H9 (cell line): ENCODE measurements at places on chromosomes 3 and 15.

DNA sequence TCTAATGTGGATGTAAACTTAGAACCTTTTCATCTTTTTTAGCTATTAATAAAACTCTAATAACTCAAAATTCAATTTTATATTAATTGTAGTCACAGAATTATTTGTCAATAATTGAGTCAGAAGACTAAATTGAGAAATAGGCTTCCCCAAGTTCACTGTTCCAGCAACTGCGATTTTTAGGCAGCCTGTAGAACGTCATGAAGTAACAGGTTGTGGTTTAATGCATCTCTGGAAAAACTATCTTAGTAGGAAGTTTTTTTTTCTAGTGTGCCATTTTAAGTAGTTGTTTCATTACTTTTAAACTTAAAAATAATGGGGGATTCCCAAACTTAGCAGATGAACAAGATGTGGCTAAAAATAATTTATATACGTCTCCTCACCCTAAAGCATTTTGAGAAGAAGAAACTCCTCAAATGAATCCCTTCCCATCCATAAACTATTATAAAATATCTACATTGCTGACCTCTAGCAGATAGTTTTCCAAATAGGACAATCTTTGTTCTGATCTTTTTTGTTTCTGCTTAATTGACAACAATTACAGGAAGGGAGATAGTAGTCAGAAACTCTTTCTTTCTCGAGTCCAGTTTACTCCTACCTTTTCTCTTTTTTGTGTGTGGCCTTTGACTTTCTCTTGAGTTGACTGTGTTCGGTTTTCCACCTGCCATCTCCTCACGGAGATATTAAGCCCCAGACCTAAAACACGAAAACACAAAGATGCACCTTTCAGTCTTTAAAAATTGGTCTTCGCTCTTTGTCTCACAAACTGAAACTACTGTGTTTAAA lies 43.1 kb downstream of the LRCH3 start:
- no peak for DNase-seq

GRCh38 chr15:39625856-39626255 lies 45.0 kb downstream of the THBS1 start:
- no peak for DNase-seq

GRCh38 chr3:194711286-194711685 lies 25.6 kb downstream of the FAM43A start:
- DNase-seq, result no peak

DNA sequence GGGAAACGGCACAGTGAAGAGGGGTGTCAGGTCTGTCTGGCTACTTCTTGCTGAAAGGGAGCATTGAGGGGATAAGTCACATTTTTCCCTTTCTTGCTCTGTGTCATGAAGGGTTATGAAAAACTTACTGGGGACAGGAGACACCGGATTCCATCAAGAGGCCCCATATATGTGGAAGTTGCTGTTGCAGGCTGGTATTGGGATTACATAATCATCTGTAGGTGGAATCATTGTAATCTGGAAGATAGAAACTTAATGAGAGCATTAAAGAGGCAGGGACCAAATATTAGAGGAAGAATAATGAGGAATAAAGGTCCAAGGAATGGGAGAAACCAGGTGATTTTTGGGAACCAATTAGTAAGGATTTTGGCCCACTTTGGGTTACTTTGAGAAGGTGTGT lies 4.2 kb upstream of the TCAIM start:
- no peak for DNase-seq

- DNase-seq, result no peak
These were observed 53.0 kb upstream of the GYG1 start for GRCh38 chr3:148938306-148938705.

- DNase-seq, result no peak
These were observed 347.7 kb upstream of the ARPP21 start for GRCh38 chr3:35291471-35292236.

GRCh38 chr15:40909662-40910630 lies 15.7 kb downstream of the VPS18 start:
- DNase-seq, result peak; percentile 29

DNA sequence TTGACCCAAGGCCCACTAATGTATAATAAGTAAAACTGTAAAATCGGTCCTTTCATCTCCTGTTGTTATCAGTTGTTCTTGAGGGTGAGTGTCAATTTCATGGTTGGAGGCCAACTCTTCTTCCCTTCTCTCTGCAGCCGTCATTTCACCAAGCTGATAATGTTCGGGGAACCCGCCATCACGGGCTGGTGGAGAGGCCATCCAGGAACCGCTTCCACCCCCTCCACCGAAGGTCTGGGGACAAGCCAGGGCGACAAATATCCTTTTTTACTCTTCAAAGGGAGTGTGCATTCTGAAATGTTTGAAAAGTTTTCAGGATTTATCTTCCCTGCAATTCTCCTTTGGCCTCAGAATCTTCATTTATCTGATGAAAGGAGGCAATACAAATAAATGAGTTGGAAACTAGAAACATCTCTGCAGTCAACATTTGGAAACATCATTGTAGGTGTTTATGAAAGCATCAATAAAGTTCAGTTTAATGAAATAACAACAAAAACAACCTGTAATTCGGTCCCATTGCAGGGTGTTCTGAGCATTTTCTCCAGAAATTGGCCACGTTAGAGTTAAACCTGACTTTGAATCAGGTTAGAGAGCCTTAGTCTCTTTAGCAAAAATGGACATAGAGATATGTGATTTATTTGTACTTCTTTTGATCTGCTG lies 63.9 kb downstream of the CRTC3 start:
- no peak for DNase-seq

DNA sequence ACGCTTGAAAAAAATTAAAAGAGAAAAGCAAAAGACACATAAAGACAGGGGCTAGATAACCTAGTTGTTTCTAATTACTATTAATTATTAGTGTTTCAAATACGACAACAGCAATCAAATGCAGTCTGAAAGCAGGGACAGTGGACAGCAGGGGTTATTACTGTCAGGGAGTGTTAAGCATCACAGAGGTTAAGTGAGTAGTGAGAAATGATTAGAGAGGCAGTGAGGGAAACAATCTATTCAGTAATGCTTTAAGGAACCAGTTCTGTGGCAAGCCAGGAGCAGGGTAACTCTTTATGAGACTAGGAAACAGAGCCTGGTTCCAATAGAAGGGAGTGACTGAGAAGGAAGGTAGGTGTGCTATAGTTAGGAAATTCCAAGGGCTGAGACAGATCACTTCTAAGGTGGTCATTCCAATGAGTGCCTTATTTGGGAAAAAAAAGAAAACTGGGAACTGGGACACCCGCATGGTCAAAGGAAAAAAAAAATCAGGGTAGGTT lies 15.0 kb downstream of the RYK start:
- no peak for DNase-seq

DNA sequence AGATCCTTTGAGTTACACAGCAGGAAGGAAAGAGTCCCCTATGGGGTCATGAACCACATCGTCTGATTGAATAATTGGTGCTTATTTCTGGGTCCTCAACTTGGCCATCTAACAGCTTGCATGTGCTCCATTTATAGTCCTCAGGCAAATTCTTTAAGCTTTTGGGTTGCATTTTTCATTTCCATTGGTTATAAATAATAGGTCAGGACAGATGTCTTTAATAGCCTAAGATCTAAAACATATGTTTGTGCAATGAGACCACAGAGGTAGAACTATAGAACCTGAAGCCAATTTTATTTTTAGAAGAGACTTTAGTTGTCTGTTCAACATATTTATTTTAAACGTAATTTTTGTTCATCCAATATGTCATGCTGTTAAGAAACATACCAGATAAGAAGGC lies 43.2 kb downstream of the CD200R1L start:
- DNase-seq, result no peak

DNA sequence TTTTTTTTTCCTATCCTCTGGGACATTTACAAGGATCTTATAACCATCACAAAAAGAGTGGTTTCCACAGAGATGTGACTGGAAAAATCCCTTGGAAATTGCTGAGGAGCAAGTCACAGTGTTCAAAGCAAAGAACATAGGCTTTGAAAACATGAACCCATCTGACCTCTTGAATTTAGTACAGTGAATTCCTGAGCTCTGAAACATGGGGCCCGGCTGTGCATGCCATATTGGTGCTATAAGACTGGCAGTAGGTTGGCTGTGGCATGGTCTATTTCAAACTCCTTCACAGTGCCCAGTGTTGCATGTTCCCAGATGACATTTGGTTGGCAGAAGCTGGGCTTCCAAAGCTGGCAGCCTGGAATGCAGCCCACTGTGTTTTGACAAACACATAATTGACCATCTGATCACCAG lies 202.2 kb downstream of the TIGIT start:
- no peak for DNase-seq

DNA sequence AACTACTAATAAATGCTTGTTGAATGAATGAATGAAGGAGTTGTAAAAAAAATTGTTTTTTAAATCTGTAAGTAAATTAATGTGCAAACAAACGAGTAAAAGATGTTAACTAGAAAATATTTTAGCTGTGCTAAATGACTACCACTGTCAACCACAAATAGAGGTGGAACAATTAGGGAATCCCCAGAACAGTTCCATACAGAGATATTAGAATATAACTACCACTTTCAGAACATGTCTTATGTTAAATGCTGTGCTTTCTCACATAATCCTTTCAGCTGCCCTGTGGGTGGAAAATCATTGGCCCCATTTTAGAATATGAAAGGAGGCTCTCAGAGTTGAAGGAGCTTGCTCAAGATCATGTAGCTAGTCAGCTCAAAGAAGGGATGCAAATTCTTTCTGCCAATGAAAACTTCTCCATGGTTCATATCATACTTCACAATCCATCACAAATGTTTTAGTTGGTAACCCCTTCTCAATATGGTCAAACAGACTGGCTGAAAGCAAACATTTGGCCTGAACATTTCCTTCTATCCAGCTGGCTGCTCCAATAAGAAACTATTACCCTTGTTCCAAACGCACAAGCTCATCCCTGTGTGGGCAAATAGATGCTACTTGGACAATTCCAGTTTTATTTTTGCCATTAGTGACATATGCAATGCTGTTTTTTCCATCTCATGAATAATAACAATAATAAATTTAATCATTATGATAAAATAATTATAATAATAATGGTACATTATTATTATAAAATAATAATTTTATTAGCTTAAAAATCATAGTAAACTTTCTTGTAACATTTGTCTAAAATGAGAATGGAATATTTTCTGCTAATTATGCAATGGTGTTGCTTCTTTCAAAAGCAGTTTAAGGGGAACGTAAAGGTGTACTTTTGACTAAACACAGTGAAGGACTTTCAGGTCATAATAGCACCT lies 290.4 kb upstream of the STT3B start:
- DNase-seq, result no peak

- peak; percentile 83 for DNase-seq
These were observed 9.2 kb downstream of the ALPK3 start for GRCh38 chr15:84826369-84826823.

- no peak for DNase-seq
These were observed 13.0 kb downstream of the CACNA2D2 start for GRCh38 chr3:50490424-50490823.

DNA sequence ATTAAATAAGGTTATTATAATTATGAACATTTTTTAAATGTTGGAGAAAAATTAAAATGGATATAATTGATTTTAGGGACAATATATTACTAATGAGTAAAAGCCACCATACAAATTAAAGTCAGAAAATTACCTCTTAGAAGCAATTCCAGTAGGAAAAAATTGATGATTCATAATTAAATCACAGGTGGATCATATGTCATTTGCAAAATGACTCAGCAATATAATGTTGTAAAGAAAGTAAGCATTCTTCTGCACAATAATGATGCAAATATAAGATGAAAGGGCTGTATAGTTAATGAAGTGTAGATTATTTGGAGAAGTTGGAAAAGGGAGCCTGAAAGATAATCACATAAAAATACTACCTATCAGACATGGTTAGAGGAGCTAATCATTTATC lies 25.8 kb downstream of the ZPLD1 start:
- no peak for DNase-seq

- DNase-seq, result no peak
These were observed 372.6 kb upstream of the ATP11B start for GRCh38 chr3:182420741-182421140.

DNA sequence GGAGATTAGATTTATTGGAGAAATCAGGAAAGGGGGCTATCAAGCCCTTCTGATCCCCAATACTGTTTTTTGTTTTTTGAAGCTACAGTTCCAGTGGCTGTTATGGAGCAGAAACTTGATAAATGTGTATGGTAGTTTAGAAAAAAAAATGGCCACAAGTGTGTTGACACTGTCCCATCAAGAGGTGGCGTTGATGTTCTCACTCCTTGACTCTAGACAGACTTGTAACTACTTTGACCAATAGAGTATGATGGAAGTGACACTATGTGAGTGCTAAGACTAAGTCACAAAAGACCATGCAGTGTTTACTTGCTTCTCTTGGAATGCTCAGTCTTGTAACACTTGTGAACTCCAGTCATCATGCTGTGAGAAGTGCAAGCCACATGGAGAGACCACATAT lies 356.7 kb downstream of the PDCD6IP start:
- no peak for DNase-seq

DNA sequence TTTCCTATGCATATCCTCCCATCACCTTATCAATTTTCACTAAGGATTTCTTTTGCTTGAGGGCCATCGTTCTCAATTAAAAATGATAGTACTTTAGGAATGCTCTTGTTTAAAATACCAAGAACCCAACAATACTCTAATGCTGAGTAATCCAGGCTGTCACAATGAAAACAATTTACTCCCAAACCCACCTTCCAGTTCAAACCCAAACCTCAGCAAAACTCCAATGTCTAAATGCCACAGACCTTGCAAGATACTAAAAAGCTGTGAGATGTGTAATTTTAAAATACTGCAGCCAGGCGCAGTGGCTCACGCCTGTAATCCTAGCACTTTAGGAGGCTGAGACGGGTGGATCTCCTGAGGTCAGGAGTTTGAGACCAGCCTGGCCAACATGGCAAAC lies 889.8 kb downstream of the ROBO1 start:
- no peak for DNase-seq

DNA sequence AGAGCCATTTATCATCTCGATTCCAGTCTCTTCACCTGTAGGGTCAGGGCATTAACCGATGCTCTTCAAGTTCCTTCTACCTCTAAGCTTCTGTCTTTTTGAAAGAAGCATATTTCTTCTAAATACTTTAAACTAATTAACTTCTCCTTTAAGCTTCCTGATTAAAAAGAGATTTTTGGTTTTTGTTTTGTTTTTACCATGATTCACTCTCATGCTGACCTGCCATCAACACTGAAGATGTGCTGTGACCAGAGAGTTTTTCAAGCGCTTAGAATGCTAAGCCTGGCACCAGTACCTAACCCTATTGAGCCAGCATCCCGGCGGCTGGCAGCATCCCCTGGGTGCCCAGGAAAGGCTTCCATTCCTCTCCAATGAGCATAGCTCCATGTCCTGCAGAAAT lies 89.3 kb downstream of the FOXP1 start:
- no peak for DNase-seq

DNA sequence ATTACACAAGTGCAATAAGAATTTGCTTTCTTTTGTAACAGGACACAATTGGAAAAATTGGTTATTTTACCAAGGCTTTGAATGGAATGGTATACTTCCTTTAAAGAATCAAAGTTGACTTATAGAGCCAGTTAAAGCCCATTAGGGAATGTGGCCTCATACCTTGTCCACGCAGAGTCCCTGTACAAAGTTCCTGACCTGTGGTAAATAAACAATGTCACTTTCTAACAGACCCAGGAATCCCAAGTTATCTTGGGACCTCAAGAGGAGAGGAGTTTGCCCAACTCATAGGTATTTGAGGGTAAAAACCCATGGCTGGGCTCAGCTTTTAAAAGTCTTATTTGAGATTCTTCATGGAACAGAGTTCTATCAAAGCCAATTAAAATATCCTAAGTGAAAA lies 12.0 kb upstream of the NUP210 start:
- DNase-seq, result no peak

- no peak for DNase-seq
These were observed 311.1 kb downstream of the VPS13C start for GRCh38 chr15:61749169-61749568.
